ENCODE measurements at places on chromosomes 2 and 18. TPM values are rescaled to one million over a fixed set of nuclear protein-coding genes. Genes with fewer than 3 reads are reported as not detected.

UGT1A6 gene
- total RNA-seq, result 5.1 TPM

GRCh38 chr2:6202756-6203155 is 510.6 kb downstream of the SOX11 start:
- DNase-seq, result peak; percentile 36

EVX2 gene
- total RNA-seq, result not detected

GRCh38 chr2:164953279-164953678 is 2.0 kb downstream of the SLC38A11 start:
- no peak for DNase-seq

DNA sequence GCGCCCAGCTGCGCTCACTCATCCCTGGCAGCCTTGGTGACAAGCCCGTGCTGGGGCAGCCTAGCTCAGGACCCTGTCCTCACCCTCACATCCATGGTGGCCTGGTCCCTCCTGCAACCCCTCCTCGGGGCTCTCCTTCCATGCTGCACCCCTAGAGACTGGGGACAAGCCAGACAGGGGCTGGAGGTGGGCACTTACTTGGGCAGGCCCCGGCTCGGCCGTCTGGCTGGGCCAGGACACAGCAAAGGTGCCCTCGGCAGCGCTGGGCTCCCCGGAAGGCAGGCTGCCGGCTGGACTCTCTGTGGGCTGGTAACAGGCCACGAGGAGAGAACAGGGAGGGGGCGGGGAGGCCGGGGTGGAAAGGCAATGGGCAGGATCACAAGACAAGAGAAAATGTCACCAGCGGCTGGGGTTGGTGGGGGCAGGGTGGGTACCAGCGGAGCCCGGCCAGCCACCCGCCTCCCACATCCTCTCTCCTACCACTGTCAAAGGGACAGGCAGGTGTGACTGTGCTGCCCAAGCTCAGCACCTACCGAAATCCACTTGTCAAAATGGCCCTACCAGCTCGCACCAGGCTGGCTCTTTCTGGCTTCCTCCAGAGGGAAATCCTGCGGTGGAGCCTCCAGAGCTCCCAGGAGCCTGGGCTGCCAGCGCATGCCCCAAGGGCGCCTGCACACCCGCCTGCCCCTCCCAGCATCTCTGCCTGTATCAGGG is 54.7 kb downstream of the BIN1 start:
- no peak for DNase-seq

GNAL gene
- 3.2 TPM for total RNA-seq

REG3G gene
- not detected for total RNA-seq

- DNase-seq, result no peak
These were observed 823 bp downstream of the PARD3B start for GRCh38 chr2:204545861-204546735.

DNA sequence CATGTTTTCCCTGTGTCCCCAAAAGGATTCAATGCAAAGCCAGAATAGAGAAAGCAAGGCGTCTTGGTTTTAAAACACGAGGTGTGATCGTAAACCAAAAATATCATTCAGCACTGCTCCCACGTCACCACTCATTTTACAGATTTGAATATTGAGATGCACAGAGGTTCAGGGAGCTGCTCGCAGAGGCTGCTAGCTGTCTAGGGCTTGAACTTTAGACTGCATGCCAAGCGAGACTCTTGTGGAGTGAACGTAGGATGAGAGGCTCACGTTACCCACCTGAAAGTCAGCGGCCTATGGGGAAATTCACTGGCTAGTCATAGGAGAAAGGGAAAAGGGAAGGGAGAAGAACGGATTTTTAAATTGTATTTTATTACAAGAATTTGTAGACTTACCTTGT is 130.1 kb downstream of the MBP start:
- DNase-seq, result no peak

CCDC85A gene
- 0.07 TPM for total RNA-seq
